AG09309 (cell line): ENCODE measurements at places on chromosomes 3 and 15.

DNA sequence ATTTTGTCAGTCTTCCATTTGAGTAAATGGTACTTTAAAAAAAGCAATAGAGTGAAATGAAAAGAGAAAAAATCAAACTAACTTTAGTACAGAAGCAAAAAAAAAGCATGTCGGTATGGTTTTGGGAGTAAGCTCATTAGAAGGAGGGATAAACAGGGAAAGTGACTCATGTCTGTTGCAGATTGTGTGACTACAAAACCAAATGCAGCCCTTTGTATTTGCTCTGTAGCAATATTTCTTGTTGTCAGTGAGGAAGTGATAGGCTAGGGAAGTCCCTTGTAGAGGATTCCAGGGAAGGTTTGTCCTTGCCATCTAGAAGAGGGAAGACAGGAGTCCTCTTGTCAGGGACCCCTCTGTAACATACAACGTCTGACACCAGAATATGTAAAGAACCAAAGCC lies 150.5 kb upstream of the POU1F1 start:
- DNase-seq, result peak; percentile 10

DNA sequence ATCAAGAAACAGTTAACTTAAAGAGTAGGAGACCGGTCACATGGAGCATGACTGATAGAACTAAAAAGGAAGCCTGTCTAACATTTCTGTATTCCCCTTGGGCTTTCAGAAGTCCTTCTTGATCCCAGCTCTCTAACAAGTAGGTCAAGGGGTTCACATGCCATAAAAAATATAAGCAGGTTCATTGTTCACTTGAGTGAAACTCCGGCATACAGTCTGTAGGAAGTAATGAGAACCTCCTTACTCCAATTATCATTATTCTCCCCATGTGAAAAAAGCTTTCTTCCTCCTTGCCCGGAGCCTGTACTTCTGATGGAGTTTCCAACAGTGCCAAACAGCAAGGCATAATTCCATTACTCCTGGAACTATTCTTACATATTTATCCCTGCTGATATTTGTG lies 242.8 kb upstream of the CNTN4 start:
- DNase-seq, result no peak

DNA sequence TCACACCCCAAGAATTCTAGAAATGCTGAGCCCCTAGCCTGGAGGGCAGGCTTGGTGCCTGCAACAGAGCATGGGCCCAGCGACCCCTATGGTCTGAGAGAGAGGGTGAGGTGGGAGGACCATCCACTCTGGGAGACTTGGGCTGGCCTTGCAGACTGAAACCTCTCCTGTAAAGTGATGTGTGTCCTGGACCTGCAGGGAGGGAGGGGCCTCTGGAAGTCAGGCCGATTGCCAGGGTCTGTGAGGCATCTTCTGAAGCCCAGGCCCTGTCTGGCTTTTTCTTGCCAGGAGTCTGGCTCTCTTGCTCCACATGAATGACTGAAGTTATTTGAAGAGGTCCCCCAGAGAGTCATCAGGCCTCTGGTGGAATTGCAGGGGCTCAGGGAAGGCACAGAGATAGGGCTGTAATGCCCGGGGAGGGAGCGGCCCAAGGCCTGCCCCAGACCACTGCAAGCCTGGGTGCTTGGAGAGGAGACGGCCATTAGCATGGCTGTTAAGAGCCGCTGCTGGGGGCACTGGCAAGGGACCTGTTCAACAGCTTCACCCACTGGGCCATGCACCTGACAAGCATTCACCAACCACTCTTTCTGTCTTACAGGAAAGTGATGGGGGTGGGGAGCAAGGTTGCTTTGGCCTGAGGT lies 56.0 kb upstream of the CHRNA7 start:
- no peak for DNase-seq

DNA sequence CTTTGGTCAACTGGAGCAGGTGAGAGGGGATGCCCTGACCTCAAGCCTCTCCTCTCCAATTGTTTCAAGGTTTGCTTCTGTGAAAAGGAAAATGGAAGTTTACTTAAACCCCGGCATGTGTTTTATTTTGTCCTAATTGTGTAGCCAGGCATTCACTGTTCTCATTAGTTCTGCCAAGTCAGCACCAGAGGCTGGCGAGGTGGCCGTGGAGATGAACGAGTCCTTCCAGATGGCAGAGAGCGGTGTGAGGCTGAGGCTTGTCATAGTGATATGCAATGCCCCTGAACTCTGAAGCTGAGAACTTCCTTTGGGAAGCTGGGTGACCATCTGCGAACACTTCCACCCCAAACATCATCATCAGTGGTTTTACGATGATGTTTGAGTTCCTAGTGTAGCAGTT lies 199.6 kb downstream of the TJP1 start:
- DNase-seq, result no peak

- DNase-seq, result no peak
Measured at GRCh38 chr3:14534516-14535191, 5.5 kb downstream of the GRIP2 start.

DNA sequence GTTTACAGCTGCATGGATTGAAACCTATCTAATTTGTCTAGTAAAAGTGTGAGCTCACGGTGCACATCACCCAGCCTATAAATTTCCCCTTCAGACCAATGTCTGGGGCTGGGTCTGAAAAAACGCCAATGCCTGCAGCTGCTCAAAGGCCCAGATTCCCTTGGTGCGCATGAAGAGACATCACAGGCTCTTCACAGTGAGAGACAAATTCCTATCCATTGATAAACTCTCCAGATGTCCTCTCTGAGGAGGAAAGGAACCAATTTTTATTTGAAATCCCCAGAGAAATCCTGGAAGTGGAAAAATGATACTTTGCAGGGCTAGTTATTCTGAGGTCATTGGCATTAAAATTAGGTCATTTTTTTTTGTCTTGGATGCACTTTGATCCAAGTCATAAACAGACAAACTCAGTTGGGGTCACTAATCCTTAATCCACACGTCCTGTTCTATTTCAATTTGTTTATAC lies 360.5 kb downstream of the EPHA3 start:
- no peak for DNase-seq

- no peak for DNase-seq
Measured at GRCh38 chr3:133984975-133985374, 44.8 kb downstream of the SLCO2A1 start.

DNA sequence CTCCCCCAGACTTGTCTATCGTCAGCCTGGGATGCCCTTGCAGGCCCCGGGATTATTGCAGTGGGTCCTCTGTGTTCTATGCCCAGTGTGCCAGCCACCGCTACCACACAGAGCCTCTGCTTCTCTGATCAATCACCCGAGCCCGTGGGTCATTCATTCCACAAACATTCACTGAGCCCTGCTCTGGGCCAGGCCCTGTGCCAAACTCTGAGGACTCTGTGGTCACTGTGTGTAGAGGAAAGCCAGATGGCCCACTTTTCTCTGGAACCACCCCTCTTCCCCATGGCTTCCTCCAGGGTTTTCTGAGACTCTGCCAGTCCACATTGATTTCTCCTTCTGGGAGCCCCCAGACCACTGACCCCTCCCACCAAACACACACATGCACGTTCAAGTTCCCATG lies 55.5 kb downstream of the BSN start:
- DNase-seq, result no peak

DNA sequence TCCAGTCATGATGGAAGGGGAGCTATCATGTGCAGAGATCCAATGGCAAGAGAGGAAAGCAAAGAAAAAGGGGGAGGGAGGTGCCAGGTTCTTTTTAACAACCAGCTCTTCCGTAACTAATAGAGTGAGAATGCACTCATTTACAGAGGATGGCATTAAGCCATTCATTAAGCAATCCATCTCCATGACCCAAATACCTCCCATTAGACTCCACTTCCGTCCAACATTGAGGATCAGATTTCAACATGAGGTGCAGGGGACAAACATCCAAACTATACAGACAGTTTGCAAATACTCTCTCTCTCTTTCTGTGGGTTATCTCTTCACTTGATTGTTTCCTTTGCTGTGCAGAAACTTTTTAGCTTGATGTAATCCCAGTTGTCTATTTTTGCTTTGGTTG lies 21.2 kb downstream of the ZDHHC23 start:
- peak; percentile 18 for DNase-seq

DNA sequence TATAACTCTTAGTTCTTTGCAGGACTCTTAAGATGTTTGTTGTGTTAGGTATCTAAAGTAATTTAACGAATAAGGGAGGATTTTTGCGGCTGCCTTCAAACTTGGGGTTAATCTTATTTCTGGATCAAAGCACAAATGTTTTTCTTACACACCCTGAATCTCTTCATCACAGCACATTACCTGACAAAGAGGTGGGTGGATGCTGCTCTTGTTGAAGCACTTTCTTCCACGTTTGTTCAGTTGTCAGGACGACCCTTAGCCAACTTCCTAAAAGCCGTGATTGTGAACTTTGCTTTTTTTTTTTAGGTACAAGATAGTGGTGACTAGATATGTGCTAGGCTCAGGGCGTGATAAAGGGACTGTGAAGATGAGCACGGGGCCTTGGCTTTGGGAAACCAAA lies 36.0 kb downstream of the YEATS2 start:
- no peak for DNase-seq

- no peak for DNase-seq
Measured at GRCh38 chr3:14274999-14275961, 96.7 kb downstream of the LSM3 start.

DNA sequence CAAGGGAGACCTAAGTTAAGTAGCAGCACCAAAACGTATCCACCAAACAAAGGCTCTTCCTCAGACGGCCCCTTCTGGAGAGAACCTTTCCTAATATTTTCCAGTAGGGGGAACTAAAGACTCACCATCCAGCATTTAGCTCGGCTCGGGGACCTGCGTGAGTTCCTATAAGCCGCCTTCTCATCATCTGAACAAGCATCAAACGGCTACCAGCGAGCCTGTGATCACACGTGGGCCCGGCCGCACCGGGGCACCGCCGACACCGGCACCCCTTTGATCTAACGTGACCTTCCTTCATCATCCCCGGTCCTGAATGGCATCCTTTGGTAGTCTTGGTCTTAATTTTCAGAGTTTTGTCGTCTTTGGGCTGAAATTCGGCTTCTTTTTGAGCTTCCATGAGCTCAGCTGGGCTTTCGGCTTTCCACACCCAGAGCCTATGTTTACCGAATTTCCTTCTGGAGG lies 1.4 kb upstream of the ROBO2 start:
- peak; percentile 59 for DNase-seq

DNA sequence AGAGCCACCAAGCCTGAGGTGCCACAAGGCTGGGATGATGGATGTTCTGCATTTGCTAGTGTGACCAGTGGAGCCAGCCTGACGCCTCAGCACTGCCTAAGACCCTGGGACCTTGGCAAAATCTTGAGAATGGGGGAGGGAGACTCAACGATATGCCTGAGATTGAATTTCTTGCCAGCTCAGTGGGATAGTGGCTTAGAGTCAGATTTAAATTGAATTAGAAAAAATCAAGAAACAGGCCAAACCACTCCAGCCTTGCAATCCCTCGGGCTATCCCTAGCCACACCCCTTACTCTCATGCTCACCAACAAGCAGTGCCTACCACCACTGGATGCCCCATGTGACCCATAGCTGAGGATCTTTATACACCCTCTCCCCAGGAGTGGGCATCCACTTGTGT lies 18.7 kb upstream of the PDE8A start:
- DNase-seq, result no peak

DNA sequence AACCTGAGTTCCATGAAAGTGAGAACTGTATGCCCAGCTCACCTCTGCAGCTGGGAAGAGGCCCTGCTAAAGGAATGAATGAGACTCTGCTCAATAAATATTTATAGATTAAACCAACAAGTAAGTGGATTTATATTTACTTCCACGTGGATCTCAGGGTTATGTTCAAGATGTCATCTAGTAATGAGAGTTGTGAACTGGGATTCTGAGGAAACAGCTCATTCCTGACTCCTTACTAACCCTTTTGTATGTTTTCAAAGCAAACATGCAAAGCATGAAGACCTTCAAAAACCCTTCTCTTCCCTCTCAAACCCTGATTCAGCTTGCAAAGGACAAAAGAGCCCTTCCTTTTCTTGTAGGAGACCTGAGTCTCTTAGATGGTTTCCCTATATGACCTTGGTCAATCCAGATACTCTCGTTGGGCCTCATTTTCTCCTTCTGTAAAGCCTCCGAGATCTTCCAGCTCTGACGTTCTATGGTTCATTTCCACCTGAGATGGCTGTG lies 53.4 kb downstream of the LSM3 start:
- DNase-seq, result no peak

GRCh38 chr15:82531496-82532382 lies 8.5 kb downstream of the RPS17 start:
- DNase-seq, result no peak

GRCh38 chr3:129491794-129492193 lies 36.6 kb upstream of the RHO start:
- DNase-seq, result no peak

DNA sequence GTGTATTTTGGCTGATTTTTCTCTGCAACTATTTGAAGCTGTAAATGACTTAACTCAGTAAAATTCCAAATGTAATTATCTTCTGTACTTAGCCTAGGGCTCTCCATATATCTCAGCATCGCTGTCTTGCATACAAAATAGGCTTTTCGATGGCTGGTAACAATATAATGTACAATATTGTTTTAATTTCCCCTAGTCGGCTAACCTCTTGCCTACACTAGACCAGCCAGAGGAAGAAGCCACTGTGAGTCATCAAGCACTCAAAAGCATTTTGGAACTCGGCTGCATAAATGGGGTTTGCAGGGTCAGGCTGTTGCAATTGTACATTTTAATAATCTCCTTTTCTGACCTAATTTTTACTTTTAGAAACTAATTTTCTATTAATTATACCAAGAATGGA lies 583.8 kb downstream of the FOXP1 start:
- DNase-seq, result no peak

DNA sequence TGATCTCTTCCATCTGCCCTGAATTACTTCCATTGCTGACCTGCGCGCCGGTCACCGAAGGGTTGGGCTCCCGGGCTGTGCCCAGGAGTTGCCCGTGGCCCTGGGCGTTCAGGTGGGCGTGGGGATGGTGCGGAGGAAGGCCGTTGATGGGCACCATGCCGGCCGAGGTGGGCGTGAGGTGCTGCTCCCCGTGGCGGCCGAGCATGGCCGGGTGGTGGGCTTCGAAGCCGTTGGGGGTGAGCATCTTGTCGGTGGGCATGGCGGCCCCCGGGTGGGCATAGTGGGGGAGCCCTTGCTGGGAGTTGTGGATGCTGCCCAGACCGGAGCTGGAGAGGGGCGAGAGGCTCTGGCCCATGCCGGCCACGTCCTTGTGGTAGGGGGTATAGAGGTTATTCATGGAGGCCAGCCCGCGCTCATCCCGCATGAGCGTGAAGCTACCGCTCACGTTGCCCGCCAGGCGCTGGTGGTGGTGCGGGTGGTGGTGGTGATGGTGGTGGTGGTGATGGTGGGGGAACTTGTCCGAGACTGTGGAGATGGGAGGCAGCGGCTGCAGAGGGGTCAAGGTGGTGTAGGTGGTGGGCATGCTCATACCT lies 1.0 kb downstream of the ONECUT1 start:
- DNase-seq, result no peak
